Activated naive CD4-positive, alpha-beta T cell treated with anti-CD3 and anti-CD28 coated beads for 36 hours (primary cell): ENCODE measurements at places on chromosomes 12 and 14. TPM values are rescaled to one million over a fixed set of nuclear protein-coding genes. Genes with fewer than 3 reads are reported as not detected.

GRCh38 chr14:97442363-97442762, 645.2 kb downstream of the VRK1 start:
- no peaks in the 10 kb centered on the region for H3K36me3 ChIP-seq
- DNase-seq: peak; percentile 30
- no peaks in the 10 kb centered on the region for H3K27me3 ChIP-seq
- peak overlapping the region; percentile 80 for H3K27ac ChIP-seq

- H3K4me1 ChIP-seq: peaks cover 35% of the 10 kb centered on the region
- H3K36me3 ChIP-seq: no peaks in the 10 kb centered on the region
- H3K27me3 ChIP-seq: no peaks in the 10 kb centered on the region
- H3K4me3 ChIP-seq: no peak overlapping the region
- no peak for DNase-seq
- no peak overlapping the region for H3K27ac ChIP-seq
Measured at GRCh38 chr12:68601767-68602166, 8.9 kb upstream of the RAP1B start.

DNA sequence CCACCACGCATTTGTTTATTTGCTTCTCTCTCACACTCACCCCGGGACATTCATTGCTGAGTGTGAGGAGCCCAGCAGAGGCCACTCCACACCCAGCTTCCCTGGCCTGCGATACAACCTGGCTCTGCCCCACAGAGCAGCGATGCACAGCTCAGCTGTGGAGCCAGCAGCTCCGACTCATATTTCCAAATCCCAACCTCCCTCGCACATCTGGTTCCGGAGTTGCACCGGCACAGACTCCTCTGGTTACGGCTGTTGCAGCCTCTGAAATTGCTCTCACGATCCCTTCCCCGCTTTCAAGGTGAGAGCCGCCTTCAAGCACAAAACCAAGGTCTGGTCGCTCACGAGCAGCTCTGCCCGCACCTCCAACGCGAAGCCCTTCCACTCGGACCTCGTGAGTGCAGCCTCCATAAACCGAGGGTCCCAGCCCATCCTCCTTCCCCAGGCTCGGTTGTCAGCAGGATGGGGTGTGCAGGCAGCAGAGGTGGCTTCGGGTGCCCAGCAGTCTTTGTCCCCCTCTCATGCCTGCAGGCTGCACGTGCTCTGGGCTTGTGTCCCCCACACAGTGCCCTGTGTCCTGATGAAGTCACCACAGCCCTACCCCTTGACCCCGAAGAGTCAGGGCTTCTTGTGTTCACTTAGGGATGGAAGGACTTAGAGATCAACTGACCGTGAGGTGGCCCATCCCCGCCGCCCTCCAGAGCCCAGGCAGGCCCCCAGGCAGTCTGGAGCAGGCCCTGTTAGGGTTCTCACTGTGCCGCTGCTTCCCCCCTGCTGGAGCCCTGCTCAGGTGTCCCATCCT, 184.3 kb downstream of the ADGRD1 start:
- no peaks in the 10 kb centered on the region for H3K36me3 ChIP-seq
- H3K4me3 ChIP-seq: no peak overlapping the region
- no peak overlapping the region for H3K27ac ChIP-seq
- no peaks in the 10 kb centered on the region for H3K27me3 ChIP-seq
- DNase-seq: no peak
- peaks cover 1% of the 10 kb centered on the region for H3K4me1 ChIP-seq

GRCh38 chr14:37668646-37669045, 73.2 kb downstream of the TTC6 start:
- H3K4me3 ChIP-seq: no peak overlapping the region
- no peak overlapping the region for H3K27ac ChIP-seq
- no peaks in the 10 kb centered on the region for H3K27me3 ChIP-seq
- H3K4me1 ChIP-seq: no peaks in the 10 kb centered on the region
- H3K36me3 ChIP-seq: no peaks in the 10 kb centered on the region
- no peak for DNase-seq

Gene LGMN
- 6.9 TPM for total RNA-seq

DNA sequence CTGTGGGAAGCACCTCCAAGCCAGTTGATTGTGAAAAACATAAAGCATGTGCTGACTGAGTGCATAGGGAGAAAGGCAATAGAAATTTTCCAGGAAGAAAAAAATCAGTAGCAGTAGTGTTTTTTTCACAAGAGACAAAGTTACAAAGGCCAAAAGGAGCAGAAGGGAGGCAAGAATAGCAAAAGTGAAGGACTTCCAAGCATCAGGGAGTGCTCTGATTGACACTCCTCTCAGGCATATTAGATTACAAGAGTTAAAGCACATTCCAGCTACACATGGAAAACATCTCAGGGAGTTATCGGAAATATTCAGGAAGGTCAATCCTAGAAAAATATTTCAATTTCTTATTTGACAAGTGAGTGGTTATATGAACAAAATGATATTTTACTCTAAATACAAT, 508.0 kb downstream of the MDGA2 start:
- H3K27me3 ChIP-seq: no peaks in the 10 kb centered on the region
- no peak for DNase-seq
- H3K27ac ChIP-seq: no peak overlapping the region

Gene LMNTD1
- not detected for total RNA-seq

GRCh38 chr12:93461503-93461902, 5.8 kb upstream of the MRPL42 start:
- no peaks in the 10 kb centered on the region for H3K36me3 ChIP-seq
- no peak overlapping the region for H3K4me3 ChIP-seq
- no peak overlapping the region for H3K27ac ChIP-seq
- no peaks in the 10 kb centered on the region for H3K27me3 ChIP-seq

- peaks cover 8% of the 10 kb centered on the region for H3K36me3 ChIP-seq
- no peak for DNase-seq
- H3K27me3 ChIP-seq: peaks cover 16% of the 10 kb centered on the region
- H3K4me3 ChIP-seq: no peak overlapping the region
- H3K27ac ChIP-seq: no peak overlapping the region
Measured at GRCh38 chr12:6822426-6823135, 960 bp downstream of the GPR162 start.
